ENCODE measurements at places on chromosomes 16 and 17. TPM values are rescaled to one million over a fixed set of nuclear protein-coding genes. Genes with fewer than 3 reads are reported as not detected.
A peak's percentile ranks its signal among the peaks of the same experiment; 100 is the strongest.

DNA sequence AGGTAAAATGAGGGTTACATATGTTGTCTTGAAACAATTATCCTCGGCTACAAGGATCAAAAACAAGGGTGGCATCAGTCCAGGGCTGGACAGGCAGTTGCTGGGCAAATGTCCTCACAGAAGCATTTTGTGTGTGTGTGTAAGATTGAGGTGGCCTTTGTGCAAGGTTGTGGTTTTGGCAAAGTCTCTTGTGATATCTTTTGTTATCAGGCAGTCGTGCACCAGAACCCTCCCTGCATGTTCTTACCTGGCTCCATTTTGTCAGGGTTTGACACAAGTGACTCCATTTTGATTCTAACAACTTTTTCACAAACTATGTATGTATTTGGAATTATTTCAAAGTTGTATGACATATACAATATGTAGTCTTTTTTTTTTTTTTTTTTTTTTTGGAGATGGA, 20.0 kb downstream of the CHAD start:
- DNase-seq: no peak
- no peak overlapping the region for H3K4me3 ChIP-seq
- H3K4me1 ChIP-seq: peaks cover 8% of the 10 kb centered on the region
- H3K36me3 ChIP-seq: no peaks in the 10 kb centered on the region
- H3K27ac ChIP-seq: no peak overlapping the region

GRCh38 chr16:54140057-54140787, 146.4 kb downstream of the IRX3 start:
- H3K4me3 ChIP-seq: no peak overlapping the region
- H3K36me3 ChIP-seq: no peaks in the 10 kb centered on the region
- H3K27me3 ChIP-seq: peaks cover 12% of the 10 kb centered on the region
- DNase-seq: no peak
- no peak overlapping the region for H3K27ac ChIP-seq
- H3K4me1 ChIP-seq: no peaks in the 10 kb centered on the region

DNA sequence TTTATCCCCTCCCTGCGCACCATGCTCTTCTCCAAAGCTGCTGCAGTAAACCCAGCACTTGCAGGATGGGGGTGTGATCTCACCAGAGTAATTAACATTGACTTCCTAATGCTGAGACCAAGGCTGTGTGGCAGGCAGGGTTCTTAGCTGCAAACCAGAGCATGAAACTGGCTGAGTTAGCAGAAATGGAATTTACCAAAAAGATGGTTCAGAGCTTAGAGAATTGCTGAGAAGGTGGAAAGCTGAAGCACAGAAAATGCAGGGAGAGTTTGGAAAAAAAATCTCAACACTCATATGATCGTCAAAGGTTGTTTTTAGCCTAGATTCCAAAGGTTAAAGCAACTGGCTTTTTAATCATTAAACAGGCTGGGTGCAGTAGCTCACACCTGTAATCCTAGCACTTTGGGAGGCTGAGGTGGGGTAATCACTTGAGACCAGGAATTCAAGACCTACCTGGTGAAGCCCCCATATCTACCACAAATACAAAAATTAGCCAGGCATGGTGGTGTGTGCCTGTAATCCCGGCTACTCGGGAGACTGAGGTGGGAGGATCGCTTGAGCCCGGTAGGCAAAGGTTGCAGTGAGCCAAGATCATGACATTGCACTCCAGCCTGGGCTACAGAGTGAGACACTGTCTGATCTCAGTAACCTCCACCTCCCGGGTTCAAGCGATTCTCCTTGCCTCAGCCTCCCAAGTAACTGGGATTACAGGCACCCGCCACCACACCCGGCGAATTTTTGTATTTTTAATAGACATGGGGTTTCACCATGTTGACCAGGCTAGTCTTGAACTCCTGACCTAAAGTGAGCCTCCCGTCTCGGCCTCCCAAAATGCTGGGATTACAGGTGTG, 6.0 kb upstream of the TXNDC11 start:
- peaks cover 7% of the 10 kb centered on the region for H3K4me1 ChIP-seq
- H3K4me3 ChIP-seq: no peak overlapping the region
- no peak overlapping the region for H3K27ac ChIP-seq
- no peaks in the 10 kb centered on the region for H3K27me3 ChIP-seq
- peaks cover 24% of the 10 kb centered on the region for H3K36me3 ChIP-seq

The MYL4 gene
- total RNA-seq: 0.32 TPM

DNA sequence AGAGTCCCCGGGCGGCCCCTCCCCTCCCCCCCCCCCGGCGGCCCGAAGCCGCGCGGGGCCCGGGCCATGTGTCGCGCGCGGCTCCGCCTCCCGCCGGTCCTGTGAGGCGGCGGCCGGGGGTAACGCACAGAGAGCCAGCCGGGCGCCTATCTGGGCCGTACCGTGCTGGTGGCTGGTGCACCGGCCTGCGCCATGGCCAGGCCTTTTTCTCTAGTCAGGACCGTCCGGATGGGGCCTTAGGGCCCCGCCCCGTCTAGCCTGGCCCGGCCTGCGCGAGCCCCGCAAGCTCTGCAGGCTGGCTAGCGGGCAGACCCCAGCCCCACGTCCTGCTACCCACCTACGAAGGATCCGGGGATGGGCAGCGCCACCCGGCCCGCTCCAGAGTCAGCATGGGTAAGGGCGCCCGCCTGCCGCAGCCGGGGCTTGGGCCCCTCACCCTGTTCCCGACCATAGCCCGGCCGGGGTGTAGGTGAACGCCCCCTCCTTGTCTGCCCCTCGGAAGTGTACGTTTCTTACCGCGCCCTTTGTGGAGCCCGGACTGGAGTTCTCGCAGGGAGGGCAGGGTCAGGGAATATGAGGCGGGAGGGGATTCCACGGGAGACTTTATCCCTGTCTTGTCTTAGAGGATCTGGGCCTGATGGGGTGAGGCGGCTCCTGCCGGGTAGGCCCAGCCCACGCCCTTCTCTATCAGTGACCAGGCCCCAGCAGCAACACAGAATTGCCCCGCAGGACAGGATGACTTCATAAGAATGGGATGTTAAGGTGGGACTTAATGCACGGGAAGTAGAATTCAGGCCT, at the start of gene CENPT:
CENPT (minus strand) TSS at position 630 of the 798 bp plus-strand sequence. CDS start 13,834 bp downstream, outside the sequence.
- peak within 1 kb of the TSS; percentile 83 for H3K4me3 ChIP-seq
- peaks cover 15% of the 10 kb centered on the region for H3K4me1 ChIP-seq
- peak within 1 kb of the TSS; percentile 83 for H3K27ac ChIP-seq
- peaks cover 6% of the 10 kb centered on the region for H3K36me3 ChIP-seq

- no peaks in the 10 kb centered on the region for H3K27me3 ChIP-seq
- H3K36me3 ChIP-seq: no peaks in the 10 kb centered on the region
- H3K4me1 ChIP-seq: peaks cover 4% of the 10 kb centered on the region
- H3K4me3 ChIP-seq: peak overlapping the region; percentile 67
These were observed 3.3 kb downstream of the ITGA2B start for GRCh38 chr17:44386182-44386525.

DNA sequence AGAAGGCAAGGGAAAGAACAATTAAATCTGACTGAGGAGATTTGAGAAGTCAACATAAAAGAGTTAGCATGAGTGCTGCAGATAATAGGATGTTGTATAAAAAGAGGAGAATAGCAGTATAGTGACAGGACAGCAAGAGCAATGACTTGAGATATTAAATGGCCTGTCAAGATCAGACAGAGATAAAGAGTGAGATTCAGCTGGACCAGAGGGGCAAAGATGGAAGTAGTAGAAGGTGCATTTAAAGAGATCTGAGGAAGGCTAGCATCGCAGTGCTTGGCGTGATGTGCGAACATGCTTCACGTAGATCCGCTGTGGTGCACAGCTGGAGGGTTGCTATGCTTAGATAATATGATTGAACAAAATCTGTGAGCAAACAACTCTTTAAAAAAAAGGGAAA, 1422.6 kb upstream of the CDH8 start:
- H3K27me3 ChIP-seq: no peaks in the 10 kb centered on the region
- no peak for DNase-seq
- H3K4me3 ChIP-seq: no peak overlapping the region
- no peak overlapping the region for H3K27ac ChIP-seq
- H3K36me3 ChIP-seq: no peaks in the 10 kb centered on the region

The MAPT gene
- total RNA-seq: 37.5 TPM

The HEATR9 gene
- not detected for total RNA-seq

The TLK2 gene
- total RNA-seq: 56.6 TPM

DNA sequence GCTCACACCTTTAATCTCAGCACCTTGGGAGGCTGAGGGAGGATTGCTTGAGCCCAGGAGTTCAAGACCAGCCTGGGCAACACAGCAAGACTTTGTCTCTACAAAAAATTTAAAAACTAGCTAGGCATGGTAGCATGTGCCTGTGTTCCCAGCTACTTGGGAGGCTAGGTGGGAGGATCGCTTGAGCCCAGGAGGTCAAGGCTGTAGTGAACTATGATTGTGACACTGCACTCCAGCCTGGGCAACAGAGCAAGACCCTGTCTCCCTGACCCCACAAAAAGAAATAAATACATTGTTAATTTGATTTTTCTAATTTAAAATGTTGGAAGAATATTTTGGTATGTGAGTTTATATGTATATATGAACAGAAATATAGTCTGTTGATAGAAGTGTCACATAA, 22.4 kb upstream of the PHAF1 start:
- DNase-seq: no peak
- no peak overlapping the region for H3K27ac ChIP-seq
- no peaks in the 10 kb centered on the region for H3K27me3 ChIP-seq
- H3K4me3 ChIP-seq: no peak overlapping the region

- H3K27ac ChIP-seq: no peak overlapping the region
- no peak overlapping the region for H3K4me3 ChIP-seq
- DNase-seq: no peak
- H3K4me1 ChIP-seq: no peaks in the 10 kb centered on the region
- no peaks in the 10 kb centered on the region for H3K36me3 ChIP-seq
These were observed 12.2 kb downstream of the PMFBP1 start for GRCh38 chr16:72159801-72160200.

GRCh38 chr17:81459224-81459623, 53.4 kb downstream of the ACTG1 start:
- no peak for DNase-seq
- H3K27me3 ChIP-seq: no peaks in the 10 kb centered on the region
- peaks cover 2% of the 10 kb centered on the region for H3K36me3 ChIP-seq
- no peak overlapping the region for H3K4me3 ChIP-seq
- H3K27ac ChIP-seq: no peak overlapping the region
- no peaks in the 10 kb centered on the region for H3K4me1 ChIP-seq

The KRT222 gene
- total RNA-seq: 5.0 TPM

- no peaks in the 10 kb centered on the region for H3K36me3 ChIP-seq
- H3K4me3 ChIP-seq: no peak overlapping the region
- no peak for DNase-seq
- no peak overlapping the region for H3K27ac ChIP-seq
- no peaks in the 10 kb centered on the region for H3K27me3 ChIP-seq
These were observed 163.3 kb downstream of the KCNJ2 start for GRCh38 chr17:70332356-70333210.

The ITGA2B gene
- total RNA-seq: 7.6 TPM

The YBX2 gene
- total RNA-seq: 2.3 TPM

The RNU2-1 gene
- 5,800 TPM for total RNA-seq

The OTOA gene
- not detected for total RNA-seq

The CCL16 gene
- total RNA-seq: not detected

The NFAT5 gene
- 67.4 TPM for total RNA-seq

GRCh38 chr17:40820228-40820838, 2.1 kb downstream of the KRT10 start:
- peak overlapping the region; percentile 88 for H3K4me3 ChIP-seq
- peaks cover 8% of the 10 kb centered on the region for H3K4me1 ChIP-seq
- H3K27me3 ChIP-seq: no peaks in the 10 kb centered on the region
- H3K36me3 ChIP-seq: peaks cover 8% of the 10 kb centered on the region
- DNase-seq: no peak

The PLCD3 gene
- 197 TPM for total RNA-seq

The GSDMA gene
- total RNA-seq: not detected

DNA sequence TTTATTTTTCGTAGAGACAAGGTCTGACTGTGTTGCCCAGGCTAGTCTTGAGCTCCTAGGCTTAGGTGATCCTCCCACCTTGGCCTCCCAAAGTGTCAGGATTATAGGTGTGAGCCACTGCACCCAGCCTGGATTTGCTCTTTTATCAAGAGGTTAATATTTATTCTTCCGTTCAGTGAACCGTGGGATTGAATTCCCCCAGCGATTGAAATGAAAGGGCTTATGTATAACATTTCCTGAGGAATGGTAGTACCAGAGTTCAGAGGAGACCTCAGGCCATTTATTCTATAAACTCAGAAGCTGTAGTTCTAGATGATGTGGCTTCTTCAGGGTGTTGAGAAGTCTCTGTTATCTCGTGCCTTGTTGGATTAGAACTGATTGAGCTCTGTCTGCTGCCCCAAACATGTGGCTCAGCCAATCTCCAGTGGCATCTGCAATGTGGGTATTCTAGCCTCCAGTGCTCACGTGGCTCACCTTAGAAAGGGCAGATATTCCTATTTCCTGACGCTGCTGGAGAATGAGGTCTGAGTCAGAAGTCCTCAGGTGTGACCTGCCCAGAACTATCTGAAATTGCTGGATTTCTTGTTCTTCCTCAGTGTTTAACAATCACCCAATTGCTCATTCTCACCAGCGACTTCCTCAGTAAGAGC, 22.5 kb downstream of the HMOX2 start:
- no peaks in the 10 kb centered on the region for H3K27me3 ChIP-seq
- peaks cover 6% of the 10 kb centered on the region for H3K36me3 ChIP-seq
- no peak overlapping the region for H3K4me3 ChIP-seq
- H3K27ac ChIP-seq: no peak overlapping the region

DNA sequence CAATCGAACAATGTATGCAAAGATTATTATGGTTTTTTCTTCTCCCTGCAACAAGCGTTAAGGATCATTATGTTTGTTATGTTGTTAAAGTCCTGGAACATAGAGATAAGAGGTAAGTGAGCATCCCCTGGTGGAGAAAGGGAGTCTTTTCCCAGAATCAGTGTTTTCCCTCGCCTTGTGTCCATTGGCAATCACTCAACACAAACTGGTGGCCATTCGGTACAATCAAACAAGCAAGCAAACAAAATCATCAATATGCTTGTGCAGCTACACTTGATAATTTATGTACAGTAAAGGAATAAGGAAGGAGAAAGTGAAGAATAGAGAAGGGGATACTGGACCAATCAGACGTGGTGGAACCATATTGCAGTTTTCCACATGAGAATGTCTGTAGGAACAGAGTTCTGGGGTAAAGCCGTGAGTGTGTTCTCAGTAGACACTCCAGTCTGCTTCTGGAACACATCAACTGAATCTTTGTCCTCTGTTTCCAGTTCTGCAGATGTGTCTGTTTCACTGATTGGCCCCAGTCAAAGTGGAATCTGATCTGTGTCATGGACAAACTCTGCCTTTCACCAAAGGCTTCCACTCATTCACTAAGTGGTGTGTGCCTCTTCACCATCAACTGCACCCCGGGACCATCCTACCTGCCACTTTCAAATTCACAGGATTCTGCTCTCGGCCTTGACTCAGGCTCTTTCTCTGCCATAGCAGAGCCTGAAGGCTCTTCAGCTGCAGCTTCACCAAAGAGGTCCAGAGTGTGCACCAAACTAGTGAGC, 169.5 kb downstream of the AHSP start:
- peaks cover 8% of the 10 kb centered on the region for H3K4me1 ChIP-seq
- H3K27me3 ChIP-seq: no peaks in the 10 kb centered on the region
- no peak overlapping the region for H3K27ac ChIP-seq
- DNase-seq: peak; percentile 43

DNA sequence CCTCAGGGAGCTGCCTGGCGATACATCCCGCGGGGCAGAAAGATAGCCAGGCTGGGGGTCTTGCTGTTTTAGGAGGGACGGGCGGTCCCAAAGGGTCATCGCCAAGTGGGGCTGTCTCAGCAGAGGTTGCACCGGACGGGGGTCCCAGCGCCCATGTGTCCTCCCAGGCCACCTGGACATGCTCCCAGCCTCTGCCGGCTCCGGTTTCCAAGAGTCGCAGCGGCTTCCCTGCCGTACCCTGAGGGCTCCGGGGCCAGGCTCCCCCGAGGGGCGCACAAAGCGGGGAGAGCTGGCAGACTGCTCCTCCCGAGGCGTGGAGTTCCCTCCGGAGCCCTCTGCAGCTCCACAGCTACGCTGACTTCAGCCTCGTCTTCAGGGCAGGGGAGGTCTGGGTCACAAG, 1.2 kb downstream of the TRARG1 start:
- H3K36me3 ChIP-seq: no peaks in the 10 kb centered on the region
- no peak for DNase-seq
- no peaks in the 10 kb centered on the region for H3K27me3 ChIP-seq
- H3K4me3 ChIP-seq: no peak overlapping the region
